Osteocyte (in vitro differentiated cells): ENCODE measurements at places on chromosomes 6 and 20. TPM values are rescaled to one million over a fixed set of nuclear protein-coding genes. Genes with fewer than 3 reads are reported as not detected.

DNA sequence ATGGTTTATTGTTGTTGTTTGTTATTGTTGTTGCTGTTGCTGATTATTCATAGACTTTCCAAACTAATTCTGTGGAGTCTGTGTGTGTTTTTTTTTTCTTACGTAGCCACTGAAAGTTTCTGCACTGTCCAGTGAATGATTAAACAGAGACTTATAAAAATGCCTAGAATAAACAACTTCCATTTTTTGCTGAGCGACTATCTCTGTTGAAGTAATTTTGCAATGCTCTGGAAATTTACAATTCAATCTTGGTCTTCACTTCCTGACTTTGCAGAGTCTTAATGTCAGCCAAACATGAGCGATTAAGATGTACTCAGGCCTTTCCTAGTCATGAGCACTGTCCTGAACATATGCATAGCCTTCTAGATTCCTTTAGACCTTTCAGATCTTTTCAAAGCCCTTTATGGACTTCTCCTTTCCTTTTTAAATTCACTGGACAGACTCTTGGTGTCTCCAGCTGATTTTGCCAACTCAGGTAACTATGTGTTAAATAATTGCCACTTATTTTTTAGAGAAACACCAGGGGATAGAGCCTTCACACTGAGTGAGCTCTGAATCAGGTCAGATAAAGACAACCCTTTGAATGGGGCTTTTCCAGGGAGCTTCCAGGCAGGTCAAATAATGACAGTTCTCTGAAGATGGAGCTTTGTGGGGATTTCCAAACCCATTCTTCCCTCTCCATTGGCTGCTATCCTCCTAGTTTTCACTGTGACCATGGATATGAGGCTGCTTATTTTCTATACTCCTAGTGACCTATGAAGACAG is 622.8 kb upstream of the EPHA7 start:
- no peaks in the 10 kb centered on the region for H3K27me3 ChIP-seq
- H3K36me3 ChIP-seq, result no peaks in the 10 kb centered on the region
- DNase-seq, result no peak
- H3K4me1 ChIP-seq, result peaks cover 41% of the 10 kb centered on the region
- no peak overlapping the region for H3K4me3 ChIP-seq

DNA sequence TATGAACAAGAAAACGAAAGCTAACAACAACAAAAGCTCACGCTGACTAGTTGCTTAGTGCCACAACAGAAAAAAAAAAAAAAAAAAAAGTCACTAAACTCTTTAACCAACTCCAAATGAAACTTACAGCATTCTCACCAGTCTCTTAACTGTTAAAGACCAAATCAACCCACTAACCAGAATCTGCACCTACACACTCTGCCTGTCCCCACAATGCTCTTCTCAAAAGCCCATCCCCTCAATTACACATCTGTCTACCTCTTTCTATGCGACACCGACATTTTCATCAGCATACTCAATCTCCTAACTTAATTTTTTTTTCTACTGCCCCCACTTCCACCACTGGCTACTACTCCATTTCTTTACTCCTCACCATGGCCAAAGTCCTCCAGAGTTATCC is 34.3 kb downstream of the NOL7 start:
- peaks cover 28% of the 10 kb centered on the region for H3K36me3 ChIP-seq
- no peak overlapping the region for H3K27ac ChIP-seq
- H3K4me3 ChIP-seq, result no peak overlapping the region
- DNase-seq, result no peak
- no peaks in the 10 kb centered on the region for H3K27me3 ChIP-seq
- H3K4me1 ChIP-seq, result peaks cover 18% of the 10 kb centered on the region

- no peak for DNase-seq
- no peaks in the 10 kb centered on the region for H3K36me3 ChIP-seq
- no peak overlapping the region for H3K27ac ChIP-seq
- H3K27me3 ChIP-seq, result no peaks in the 10 kb centered on the region
- H3K4me1 ChIP-seq, result peaks cover 24% of the 10 kb centered on the region
Observed at GRCh38 chr6:32963866-32964265, 4.5 kb upstream of the BRD2 start.

DNA sequence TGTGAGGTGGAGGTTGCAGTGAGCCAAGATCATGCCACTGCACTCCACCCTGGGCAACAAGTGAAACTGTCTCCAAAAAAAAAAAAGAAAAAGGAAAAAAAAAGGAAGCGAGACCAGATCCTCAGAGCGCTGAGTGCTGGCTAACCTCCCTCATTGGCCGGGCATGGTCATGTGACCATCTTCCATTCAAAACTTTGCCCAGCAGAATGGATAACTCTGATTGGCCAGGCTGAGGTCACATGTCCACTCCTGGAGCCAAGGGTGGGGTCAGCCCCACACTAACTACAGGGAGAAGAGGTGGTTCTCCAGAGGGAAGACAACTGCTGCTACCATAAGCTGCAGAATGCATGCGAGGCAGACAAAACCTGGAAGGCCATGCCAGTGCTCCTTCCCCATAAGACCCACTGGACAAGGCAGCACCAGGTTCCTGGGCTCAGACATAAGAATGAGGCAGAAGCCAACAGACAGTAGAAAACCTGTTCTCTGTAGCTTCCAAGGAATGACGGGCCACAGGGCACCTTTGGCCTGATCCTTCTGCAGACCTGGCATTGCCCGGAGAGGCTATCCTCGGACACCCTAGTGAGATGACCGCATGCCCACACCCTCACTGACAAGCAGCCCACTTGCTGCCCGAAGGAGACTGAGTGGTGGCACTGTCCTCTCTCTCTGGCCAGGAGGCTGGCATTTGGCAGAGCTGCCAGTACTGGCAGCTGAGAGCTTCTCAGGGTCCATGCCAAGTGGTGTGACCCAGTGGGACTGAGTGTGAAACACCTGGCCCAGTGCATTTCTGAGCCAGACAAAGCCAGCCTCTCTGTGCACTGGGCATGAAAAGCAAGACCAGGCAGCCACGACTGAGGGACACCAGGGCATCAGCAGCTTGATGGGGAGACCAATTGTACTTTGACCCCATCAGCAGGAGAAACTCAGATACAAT is 311.9 kb upstream of the SULF2 start:
- H3K4me1 ChIP-seq, result no peaks in the 10 kb centered on the region
- no peak overlapping the region for H3K4me3 ChIP-seq
- H3K27me3 ChIP-seq, result peaks cover 42% of the 10 kb centered on the region
- H3K27ac ChIP-seq, result no peak overlapping the region
- no peak for DNase-seq

GRCh38 chr6:89859744-89860143 is 30.1 kb downstream of the CASP8AP2 start:
- H3K4me3 ChIP-seq, result no peak overlapping the region
- H3K4me1 ChIP-seq, result no peaks in the 10 kb centered on the region
- H3K36me3 ChIP-seq, result peaks cover 64% of the 10 kb centered on the region
- no peak for DNase-seq
- H3K27ac ChIP-seq, result no peak overlapping the region

The ESR1 gene
- total RNA-seq, result not detected in 2 replicates
